ENCODE measurements at places on chromosomes 1 and 21. TPM values are rescaled to one million over a fixed set of nuclear protein-coding genes. Genes with fewer than 3 reads are reported as not detected.

TSSK3 gene
- total RNA-seq = 3.7 TPM

SPRR2E gene
- total RNA-seq = not detected

ADPRS gene
- total RNA-seq = 9.6 TPM

BNIPL gene
- total RNA-seq = 0.28 TPM

UCK2 gene
- total RNA-seq = 12.8 TPM

LCE1B gene
- not detected for total RNA-seq

ABCD3 gene
- total RNA-seq = 27.6 TPM

RIPPLY3 gene
- not detected for total RNA-seq

PTCH2 gene
- total RNA-seq = 1.8 TPM

- peaks cover 19% of the 10 kb centered on the region for H3K36me3 ChIP-seq
- no peaks in the 10 kb centered on the region for H3K27me3 ChIP-seq
- peak overlapping the region; percentile 76 for H3K27ac ChIP-seq
- DNase-seq = no peak
These were observed 251.9 kb downstream of the SDCCAG8 start for GRCh38 chr1:243507672-243508302.

DNA sequence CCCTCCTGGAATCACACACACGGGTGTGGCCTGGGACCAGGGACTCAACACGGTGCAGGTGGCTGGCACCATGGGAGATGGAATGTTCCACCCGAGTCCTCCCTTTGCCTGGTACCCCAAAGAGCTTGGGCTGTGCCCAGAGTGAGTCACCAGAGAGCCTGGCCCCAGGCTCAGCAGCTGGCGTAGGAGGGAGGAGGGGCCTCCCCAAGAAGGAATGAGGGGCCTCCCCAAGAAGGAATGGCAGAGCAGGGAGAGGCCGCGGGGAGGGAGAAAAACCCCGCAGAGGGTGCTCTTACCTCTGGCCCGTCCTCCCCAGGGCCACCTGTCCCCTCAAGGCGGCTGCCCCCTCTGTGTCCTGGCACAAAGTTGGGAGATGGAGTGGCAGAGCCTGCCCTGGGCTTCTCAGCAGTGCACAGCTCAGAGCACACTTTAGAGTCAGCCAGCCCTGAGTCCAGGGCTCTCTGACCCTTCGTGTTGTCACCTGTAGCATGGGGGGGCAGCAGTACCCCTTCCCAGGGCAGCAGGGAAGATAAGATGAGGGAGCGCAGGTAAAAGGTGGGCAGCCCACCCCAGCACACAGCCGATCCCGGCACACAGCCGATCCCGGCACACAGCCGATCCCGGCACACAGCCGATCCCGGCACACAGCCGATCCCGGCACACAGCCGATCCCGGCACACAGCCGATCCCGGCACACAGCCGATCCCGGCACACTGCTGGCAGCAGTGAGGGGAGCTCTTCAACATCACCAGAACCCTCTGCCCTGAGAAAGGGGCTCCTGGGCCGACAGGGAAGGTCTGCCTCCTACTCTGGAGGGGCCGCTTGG, 20.2 kb upstream of the KCNAB2 start:
- H3K36me3 ChIP-seq = peaks cover 7% of the 10 kb centered on the region
- H3K27ac ChIP-seq = peak overlapping the region; percentile 95
- no peak for DNase-seq
- H3K27me3 ChIP-seq = no peaks in the 10 kb centered on the region

GRCh38 chr1:47941609-47942239, 55.5 kb downstream of the TRABD2B start:
- no peak overlapping the region for H3K4me3 ChIP-seq
- H3K4me1 ChIP-seq = no peaks in the 10 kb centered on the region
- H3K27me3 ChIP-seq = no peaks in the 10 kb centered on the region
- H3K27ac ChIP-seq = no peak overlapping the region
- no peaks in the 10 kb centered on the region for H3K36me3 ChIP-seq

DNA sequence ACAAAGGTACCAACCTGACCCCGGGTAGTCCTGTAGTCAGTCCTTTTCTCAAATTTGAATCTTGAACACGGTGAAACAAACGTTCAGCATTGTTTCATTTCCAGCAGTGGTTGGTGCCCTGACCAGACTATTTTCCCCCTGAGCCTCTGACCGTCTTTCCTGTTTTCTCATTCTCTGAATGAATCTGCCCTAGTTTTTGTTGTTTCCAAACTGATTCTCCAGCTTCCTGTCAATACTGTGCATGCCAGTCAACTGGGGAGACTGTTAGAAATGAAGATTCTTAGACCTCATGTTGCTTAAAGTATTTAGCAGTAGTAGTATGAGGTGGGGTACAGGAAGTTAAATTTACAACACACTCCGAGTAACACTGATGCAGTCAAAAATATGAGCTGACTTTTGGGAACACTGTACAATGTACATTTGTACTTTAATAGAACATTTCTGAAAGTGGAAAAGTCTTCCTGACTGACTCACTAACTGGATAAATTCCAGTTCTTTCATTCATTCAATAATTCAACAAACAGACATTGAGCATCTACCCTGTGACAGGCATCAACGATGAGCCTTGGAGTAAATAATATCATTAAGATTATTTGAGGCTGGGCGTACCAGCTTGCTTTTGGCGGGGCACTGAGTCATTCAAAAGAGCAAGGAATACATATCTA, 26.0 kb upstream of the ZRANB2 start:
- no peaks in the 10 kb centered on the region for H3K27me3 ChIP-seq
- no peak overlapping the region for H3K27ac ChIP-seq
- no peak for DNase-seq
- no peak overlapping the region for H3K4me3 ChIP-seq
- no peaks in the 10 kb centered on the region for H3K4me1 ChIP-seq

GRCh38 chr1:61220536-61220935, 138.2 kb downstream of the NFIA start:
- H3K4me3 ChIP-seq = no peak overlapping the region
- no peak overlapping the region for H3K27ac ChIP-seq
- H3K36me3 ChIP-seq = no peaks in the 10 kb centered on the region
- H3K4me1 ChIP-seq = no peaks in the 10 kb centered on the region

GRCh38 chr1:248697907-248698306, 4.7 kb downstream of the OR14I1 start:
- no peak overlapping the region for H3K27ac ChIP-seq
- no peak for DNase-seq
- H3K27me3 ChIP-seq = no peaks in the 10 kb centered on the region
- no peaks in the 10 kb centered on the region for H3K36me3 ChIP-seq

GRCh38 chr1:31523012-31523411, 53.3 kb upstream of the TINAGL1 start:
- H3K27me3 ChIP-seq = no peaks in the 10 kb centered on the region
- no peak overlapping the region for H3K4me3 ChIP-seq
- no peak overlapping the region for H3K27ac ChIP-seq
- no peaks in the 10 kb centered on the region for H3K36me3 ChIP-seq
- H3K4me1 ChIP-seq = no peaks in the 10 kb centered on the region
- DNase-seq = no peak

GRCh38 chr21:35678393-35678792, 381.9 kb downstream of the SETD4 start:
- H3K36me3 ChIP-seq = no peaks in the 10 kb centered on the region
- H3K27ac ChIP-seq = no peak overlapping the region
- DNase-seq = no peak
- no peak overlapping the region for H3K4me3 ChIP-seq

GRCh38 chr1:53061859-53062707, at the start of gene PODN:
Gene PODN (plus strand): TSS chr1:53062213. CDS start chr1:53069856, 7,643 bp downstream.
- H3K4me3 ChIP-seq = peak within 1 kb of the TSS; percentile 29
- peak; percentile 27 for DNase-seq
- H3K27ac ChIP-seq = no peak within 1 kb of the TSS
- H3K36me3 ChIP-seq = no peaks in the 10 kb centered on the region
- peaks cover 19% of the 10 kb centered on the region for H3K4me1 ChIP-seq

DNA sequence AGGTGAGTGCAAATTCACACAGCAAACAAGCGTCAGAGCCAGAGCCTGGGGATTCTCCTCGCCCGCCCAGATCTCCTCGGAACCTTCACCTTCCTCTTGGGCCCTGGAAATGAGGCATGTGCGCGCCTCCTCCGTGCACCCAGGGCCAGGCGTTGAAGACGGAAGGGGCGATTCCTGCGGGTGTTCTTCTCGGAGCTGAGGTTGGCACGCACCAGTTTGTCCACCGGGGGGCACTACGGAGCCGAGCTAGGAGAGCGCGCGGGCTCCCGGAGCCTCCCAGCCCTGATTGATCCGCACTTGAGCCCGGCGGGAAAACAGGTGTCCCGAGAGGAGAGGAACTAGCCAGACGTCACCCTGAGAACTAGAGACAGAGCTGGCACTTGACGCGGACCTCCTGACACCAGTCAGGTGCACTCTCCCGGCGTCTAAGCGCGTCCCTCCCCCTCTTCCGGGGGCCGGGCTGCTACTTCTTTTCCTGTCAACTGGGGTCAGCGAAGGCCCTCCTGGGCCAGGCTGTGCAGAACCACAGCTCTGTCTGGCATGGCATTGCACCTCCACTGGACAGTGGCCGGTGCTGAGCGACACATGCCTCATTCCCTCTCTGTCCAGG, 18.3 kb upstream of the SERINC2 start:
- DNase-seq = peak; percentile 76
- H3K4me3 ChIP-seq = peak overlapping the region; percentile 45
- peaks cover 9% of the 10 kb centered on the region for H3K4me1 ChIP-seq
- H3K36me3 ChIP-seq = no peaks in the 10 kb centered on the region
- H3K27me3 ChIP-seq = no peaks in the 10 kb centered on the region

DNA sequence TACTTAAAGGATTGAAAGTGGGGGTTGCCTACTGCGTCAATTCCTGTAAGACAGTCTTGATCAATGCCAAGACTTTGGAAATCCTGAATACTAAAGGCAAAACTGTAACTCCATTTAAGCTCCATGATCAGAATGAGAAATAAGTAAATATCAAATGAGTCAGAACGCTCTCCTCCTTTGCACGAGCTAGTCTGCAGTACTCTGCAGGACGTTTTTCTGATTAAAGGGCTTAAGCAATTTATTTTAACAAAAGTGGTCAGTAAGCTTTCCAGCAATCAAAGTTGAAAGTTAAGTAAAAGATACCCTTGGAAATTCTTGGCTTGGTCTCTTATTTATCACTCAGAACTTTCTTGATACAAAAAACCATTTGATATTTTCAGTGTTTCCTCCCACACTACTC, 35.7 kb upstream of the ARHGAP29 start:
- H3K27me3 ChIP-seq = no peaks in the 10 kb centered on the region
- no peaks in the 10 kb centered on the region for H3K4me1 ChIP-seq
- H3K36me3 ChIP-seq = no peaks in the 10 kb centered on the region
- no peak overlapping the region for H3K27ac ChIP-seq
- DNase-seq = no peak

GRCh38 chr1:206798384-206798996, 26.2 kb upstream of the IL10 start:
- no peak overlapping the region for H3K27ac ChIP-seq
- peaks cover 24% of the 10 kb centered on the region for H3K4me1 ChIP-seq
- DNase-seq = no peak
- no peaks in the 10 kb centered on the region for H3K36me3 ChIP-seq
- no peaks in the 10 kb centered on the region for H3K27me3 ChIP-seq

GRCh38 chr1:101187297-101187696, 49.5 kb upstream of the S1PR1 start:
- peaks cover 3% of the 10 kb centered on the region for H3K4me1 ChIP-seq
- no peak overlapping the region for H3K27ac ChIP-seq
- no peaks in the 10 kb centered on the region for H3K36me3 ChIP-seq
- DNase-seq = no peak
- H3K27me3 ChIP-seq = no peaks in the 10 kb centered on the region
- no peak overlapping the region for H3K4me3 ChIP-seq

DNA sequence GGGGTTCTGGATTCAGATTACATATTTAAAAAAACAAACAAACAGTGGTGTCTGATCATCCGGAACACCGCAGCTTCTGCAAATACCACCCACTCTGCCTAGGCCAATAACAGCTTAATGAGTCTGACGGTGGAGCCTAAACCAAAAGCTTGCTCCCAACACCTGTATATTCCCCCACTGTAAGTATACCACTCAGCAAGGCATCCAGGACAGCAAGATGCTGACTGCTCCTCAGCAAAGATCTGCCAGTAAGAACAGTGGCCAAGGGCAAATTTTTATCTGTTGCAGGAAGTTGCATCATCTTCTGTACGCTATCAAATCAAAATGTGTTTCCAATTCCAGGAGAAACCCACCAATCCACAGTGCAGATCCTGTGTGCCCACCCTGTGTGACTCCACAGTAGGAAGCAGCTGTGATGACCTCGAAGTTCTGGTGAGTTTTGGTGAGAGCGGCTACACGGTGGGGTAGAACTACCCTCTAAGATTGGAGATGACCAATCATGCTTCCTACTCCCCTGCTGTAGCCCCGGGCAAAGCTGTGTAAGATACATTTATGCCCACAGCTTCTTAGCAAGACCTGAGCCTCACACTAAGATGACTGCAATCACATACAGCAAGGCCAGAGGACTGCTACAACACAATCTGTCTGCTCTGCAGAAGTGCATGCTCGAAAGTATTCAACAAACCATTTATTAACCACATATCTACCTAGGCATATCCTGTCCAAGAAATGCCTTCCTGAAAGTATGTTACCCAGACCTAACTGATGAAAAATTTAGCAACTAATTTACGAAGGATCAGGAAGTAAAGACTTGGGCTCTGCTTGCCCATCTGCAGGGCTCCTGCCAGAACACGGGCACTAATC, 30.5 kb downstream of the SIPA1L2 start:
- peaks cover 20% of the 10 kb centered on the region for H3K4me1 ChIP-seq
- H3K27me3 ChIP-seq = no peaks in the 10 kb centered on the region
- no peak overlapping the region for H3K4me3 ChIP-seq

DNA sequence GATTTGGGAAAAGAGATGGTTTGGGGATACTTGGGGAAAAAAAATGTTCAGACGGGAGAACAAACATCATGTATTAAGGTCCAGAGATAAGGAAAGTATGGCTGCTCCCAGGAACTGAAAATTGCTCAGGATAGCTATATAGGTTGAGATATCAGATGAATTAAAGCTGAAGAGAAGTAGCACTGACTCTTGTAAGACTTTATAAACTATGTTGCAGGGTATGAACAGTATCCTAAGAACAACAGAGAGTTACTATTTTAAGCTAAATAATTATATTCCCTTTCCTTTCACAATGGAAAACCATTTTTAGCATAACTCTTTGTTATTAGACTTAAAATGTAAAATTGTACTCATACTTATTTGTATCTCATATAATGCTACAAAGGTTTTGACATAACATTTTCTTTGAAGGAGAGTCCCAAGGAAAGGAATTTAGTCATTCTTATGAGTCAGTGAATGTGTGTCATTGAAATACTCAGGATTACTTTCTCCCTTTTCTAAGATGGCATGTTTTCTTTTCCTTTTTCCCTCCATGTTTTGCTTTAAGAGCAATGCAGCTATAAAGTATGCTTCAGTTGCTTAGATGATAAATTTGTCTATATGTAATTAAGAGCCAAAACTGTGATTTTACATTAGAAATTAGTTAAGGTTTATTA, 139.4 kb upstream of the KIAA1614 start:
- no peaks in the 10 kb centered on the region for H3K4me1 ChIP-seq
- no peaks in the 10 kb centered on the region for H3K27me3 ChIP-seq
- no peak overlapping the region for H3K27ac ChIP-seq
- H3K4me3 ChIP-seq = no peak overlapping the region
- no peak for DNase-seq

- DNase-seq = no peak
- H3K36me3 ChIP-seq = peaks cover 19% of the 10 kb centered on the region
- H3K4me3 ChIP-seq = peak within 1 kb of the TSS; percentile 39
- H3K27ac ChIP-seq = peak within 1 kb of the TSS; percentile 77
- H3K27me3 ChIP-seq = no peaks in the 10 kb centered on the region
- H3K4me1 ChIP-seq = peaks cover 15% of the 10 kb centered on the region
These were observed at the start of gene ZBTB18 for GRCh38 chr1:244050835-244051444. Gene ZBTB18 (plus strand): TSS chr1:244051283. CDS start chr1:244051432, 149 bp downstream.
